ENCODE measurements at places on chromosomes 1 and 21.

DNA sequence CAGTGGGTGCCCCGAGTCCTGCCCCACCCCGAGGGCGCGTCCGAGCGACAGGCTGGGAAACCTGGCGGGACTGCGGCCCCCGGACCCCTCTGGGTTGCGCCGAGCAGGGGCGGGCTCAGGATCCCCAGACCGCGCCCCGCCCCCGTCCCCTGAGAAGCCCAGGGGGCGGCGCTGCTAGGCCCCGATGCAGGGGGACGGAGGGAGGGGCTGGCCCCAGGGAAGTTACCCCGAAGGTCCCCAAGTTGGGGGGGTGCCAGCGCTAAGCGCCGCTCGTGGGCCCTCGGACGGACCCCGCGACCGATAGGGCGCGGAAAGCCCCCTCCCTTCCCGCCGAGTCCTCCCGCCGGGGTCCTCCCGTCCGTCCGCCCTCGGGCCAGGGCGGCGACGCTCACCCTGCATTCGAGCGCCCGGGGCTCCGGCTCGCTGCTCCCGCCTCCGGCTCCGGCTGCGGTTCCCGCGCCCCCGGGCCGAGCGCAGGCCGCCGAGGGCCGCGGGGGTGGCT lies 414 bp downstream of the GPR153 start:
- DNase-seq: no peak

GRCh38 chr21:38646213-38646837 lies 148.0 kb upstream of the ERG start:
- no peak for DNase-seq

DNA sequence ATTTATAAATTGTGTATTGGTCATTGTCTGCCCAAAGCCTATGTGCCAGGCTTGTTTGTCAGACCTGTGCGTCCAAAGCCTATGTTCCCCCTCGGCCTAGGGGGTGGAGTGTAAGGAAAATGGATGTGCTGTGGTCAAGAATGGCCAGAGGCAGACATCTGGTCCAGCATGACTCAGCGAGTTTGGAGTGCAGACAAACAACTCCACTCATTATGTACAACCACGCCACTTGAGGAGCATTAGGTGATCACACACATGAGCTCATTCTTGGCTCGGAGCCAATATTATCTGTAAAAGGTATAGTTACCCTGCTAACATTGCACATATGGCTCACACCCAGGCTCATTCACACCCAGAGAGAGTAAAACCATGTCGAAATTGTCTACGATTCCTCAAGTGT lies 1047.6 kb upstream of the ADGRL4 start:
- no peak for DNase-seq

GRCh38 chr1:229251185-229251584 lies 19.7 kb upstream of the RAB4A start:
- DNase-seq: no peak

- peak; percentile 61 for DNase-seq
These were observed 108.9 kb downstream of the CRYAA start for GRCh38 chr21:43277481-43278351.

DNA sequence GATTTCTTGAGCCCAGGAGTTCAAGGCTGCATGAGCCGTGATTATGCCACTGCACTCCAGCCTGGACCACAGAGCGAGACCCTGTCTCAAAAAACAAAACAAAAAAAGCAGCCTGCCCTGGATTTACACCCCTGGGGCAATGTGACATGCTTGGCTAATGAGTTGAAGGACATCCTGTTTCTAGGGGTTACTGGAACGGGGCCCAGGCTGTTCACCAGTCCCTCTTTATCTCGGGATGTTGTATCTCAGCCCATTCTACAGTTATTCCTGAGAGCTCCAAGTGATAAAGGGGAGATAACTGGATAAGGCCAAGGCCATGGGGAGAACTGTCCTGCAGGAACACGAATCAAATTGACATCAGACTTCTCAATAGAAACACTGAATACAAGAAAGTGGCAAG lies 21.7 kb upstream of the S100A2 start:
- DNase-seq: no peak

- no peak for DNase-seq
These were observed 28.4 kb upstream of the C1orf159 start for GRCh38 chr1:1144122-1144842.

GRCh38 chr1:110846861-110847260 lies 26.1 kb upstream of the CD53 start:
- no peak for DNase-seq

DNA sequence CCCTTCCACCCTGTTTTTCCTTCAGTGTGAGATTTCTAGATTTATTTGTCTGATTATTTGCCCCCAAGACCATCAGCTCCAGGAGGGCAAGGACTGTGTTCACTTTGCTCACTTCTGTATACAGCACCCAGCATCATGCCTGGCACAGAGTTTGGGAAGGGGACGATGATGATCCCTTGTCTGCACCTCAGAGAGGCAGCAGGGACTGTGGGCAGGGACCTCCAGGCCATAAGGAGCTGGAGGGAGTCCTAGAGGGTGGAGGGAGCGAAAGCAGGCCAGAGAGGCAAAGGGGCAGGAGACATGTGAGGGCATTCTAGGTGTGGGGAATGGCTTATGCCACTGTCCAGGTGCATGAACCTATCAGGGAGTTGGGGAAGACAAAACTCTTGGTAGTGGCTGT lies 32.8 kb downstream of the H3-3A start:
- no peak for DNase-seq

DNA sequence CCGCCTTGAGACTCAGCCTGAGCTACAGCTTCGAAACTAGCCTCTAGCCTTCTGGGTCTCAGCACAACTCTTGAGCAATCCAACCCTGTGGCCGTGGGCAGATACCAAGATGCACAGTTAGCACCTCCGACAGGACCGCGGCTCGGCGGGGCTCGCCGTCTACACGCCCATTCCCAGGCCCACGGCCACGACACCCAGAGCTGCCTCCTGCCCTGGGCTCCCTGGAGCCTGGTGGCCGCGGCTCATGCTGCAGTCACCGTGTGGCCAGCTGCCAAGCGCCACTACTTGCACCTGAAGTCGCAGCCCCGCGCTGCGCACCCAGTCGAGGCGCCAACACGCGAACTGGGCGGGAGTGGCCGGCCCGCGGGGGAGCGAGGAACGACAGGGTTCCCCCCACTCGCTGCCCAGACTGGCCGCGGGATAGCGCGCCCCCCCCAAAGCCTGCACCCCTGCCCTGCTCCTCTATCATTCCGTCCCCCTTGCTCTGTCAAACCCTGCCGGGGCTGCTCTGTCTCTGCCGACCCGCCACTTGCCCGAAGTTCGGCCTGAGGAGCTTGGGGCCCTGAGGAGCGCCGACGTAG lies 729 bp upstream of the CDCA8 start:
- DNase-seq: peak; percentile 71

- DNase-seq: no peak
These were observed 73.1 kb upstream of the TMEM51 start for GRCh38 chr1:15080328-15081007.

- peak; percentile 13 for DNase-seq
These were observed 7.5 kb downstream of the RIPK4 start for GRCh38 chr21:41759214-41759840.

GRCh38 chr1:8015809-8016165 lies 10.3 kb downstream of the ERRFI1 start:
- DNase-seq: no peak

GRCh38 chr1:226823643-226824042 lies 46.8 kb upstream of the PSEN2 start:
- DNase-seq: no peak

DNA sequence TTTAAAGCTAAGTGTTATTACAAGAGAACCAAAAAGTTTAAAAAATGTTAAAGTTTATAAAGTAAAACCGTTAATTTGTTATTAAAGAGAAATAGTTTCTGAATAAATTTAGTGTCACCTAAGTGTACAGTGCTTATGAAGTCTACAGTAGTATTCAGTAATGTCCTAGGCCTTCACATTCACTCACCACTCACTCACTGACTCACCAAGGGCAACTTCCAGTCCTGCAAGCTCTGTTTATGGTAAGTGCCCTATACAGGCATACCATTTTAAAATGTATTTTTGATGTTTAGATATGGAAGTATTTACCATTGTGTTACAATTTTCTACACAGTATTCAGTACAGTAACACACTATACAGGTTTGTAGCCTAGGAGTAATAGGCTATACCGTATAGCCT lies 60.1 kb upstream of the GCLM start:
- DNase-seq: no peak

DNA sequence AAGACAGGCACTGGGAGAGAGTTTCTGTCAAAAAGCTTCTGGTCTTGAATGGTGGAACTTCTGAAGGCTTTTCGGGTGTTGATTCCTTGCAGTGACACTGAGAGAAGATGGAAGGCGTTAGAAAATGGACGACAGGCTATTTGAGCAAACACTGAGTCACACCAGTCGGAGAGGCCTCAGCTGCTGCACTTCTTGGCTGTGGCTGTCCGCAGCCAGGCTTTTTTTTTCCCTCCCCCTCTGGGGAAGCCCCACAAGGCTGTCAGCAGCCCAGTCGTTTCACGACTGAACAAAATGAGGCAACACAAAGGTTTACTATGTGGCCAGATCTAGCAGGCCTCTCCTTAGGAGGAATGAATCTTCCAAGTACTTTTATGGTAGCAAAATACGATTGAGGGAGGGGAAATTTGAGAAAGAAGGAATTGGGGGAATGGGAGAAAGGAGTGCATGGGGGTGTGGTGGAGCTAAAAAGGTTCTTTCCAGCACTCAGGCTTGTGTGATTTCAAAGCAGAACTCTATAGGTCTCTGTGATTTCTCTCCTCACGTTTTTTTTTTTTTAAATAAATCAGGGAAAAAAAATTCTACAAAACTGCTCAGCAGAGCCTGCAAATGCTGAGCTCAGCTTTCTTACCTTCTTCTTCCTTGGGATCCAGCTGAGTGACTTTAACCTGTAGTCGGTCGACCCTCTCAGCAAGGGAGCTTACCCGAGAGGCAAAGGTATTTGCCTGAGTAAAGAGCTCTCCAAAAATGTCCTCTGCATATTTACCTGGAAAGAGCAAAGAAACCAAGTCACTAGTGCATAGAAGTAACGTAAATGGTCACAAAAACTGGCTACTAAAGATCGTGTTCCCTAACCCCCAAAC lies 26.1 kb downstream of the GPR3 start:
- DNase-seq: peak; percentile 78

DNA sequence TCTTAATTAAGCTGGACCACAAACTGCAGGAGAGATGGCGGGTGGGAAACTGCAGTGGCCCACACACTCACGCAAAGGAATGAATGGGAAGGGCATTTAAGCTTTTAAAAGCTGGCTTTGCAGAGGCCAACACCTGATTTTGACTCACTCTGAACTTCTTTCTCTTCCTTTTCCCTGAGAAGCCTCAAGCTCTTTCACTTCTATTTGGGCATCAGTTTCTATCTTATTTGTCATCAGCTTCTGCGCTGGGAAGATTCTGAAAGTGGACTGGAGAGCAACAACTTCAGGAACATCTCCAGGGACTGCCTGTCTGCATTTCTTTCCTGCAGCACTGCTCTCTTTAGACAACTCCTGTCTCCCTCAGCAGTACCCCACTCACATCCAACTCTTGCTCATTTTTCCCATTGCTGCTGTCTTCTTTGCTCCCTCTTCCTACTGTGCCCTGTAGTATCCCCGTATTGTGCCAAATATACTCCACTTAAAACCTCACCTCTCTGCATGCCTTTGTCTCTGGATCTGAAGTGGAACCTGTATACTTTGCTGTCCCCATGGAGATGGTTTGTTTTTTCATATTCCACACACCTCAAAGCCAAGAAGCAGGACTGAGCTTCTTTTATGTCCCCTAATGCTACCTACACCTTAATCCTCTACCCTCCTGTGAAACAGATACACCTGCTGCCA lies 143.3 kb upstream of the JUN start:
- DNase-seq: no peak

GRCh38 chr1:61081144-61081685 lies 1.1 kb upstream of the NFIA start:
- no peak for DNase-seq

DNA sequence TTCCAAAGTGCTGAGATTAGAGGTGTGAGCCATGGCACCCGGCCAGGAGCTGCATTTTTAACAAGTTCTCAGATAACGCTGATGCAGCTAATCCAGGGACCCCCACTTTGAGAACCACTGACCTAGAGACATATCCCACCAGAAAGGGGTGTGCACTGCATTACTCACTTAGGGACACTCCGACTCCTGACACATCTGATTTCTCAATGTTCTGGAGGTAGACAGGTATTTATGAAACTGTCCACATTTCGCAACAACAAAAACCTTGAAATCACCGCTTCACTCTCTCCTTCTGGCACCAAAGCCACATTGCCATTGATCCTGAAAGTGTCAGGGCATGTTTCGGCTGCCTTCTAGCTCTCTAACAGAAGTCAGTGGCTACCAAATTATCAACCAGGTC lies 23.2 kb upstream of the CAMTA1 start:
- no peak for DNase-seq

DNA sequence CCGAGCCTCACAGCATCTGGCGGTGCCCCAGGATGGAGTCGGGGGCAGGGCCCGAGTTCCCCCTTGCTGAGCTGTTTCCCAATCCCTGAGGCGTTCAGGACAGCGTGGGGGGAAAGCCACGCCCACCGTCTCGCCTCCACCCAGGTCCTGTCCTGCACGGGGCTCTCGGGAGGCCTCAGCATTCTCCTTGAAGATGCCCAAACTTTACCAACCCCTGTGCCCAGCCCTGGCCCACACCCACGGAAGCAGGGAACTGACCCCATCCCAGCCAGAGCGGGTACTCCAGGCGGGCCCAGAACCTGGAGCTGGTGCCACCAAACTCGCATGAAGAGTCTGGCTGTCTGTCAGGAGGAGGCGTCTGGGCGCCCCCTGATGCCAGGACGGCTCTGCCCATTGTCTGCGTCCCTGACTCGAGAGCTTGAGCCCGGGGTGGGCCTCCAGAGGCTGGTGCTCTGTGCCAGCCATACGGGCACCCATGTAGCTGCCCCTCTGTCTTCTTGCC lies 35.3 kb upstream of the POFUT2 start:
- peak; percentile 53 for DNase-seq

- no peak for DNase-seq
These were observed 7.9 kb downstream of the CRABP2 start for GRCh38 chr1:156697481-156697880.
